ENCODE measurements at places on chromosomes 6 and 20.
A peak's percentile ranks its signal among the peaks of the same experiment; 100 is the strongest.

DNA sequence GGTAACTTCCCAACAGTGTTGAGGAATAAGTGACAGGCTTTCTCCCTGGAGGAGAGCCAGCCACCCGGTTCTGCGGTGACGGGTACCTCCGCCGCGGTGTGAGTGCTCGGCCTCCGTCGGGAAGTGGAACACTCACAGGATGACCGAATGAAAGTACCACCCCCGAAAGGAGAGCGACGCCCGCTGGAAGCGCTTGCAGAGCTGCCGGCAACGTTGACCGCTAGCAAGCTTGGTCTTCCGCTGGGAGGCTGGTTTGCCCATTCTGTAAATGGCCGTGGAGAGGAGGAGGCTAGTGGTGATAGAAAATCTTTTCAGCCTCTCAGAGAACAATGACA lies 614 bp upstream of the TMEM242 start:
- no peak for DNase-seq

DNA sequence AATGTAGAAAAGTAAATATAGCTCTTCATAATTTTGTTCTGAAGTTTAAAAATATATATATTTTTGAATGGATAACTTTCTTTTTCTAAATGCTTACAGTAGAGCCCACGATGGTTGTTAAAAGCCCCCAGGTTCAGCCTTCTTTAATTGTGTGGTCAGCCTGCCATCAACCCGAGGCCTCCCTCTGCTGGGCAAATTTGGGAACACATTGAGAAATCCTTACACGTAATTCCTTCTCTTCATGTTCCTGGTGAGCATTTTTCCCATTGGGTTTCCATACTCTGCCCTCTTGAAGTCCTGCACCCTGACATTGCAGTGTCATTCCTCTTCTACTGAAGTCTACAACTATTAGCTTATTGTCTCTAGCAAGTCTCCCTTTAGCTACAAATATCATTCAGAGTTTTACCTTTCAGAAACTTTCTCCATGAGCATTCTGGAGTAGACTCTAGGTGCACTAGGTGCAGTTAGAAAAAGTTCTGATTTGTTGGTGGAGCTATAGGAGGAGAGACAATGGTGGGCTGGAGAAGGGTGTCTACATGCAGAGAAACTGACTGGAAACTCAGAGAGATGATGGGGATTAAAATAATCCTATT lies 40.6 kb downstream of the TRIM38 start:
- no peak for DNase-seq

DNA sequence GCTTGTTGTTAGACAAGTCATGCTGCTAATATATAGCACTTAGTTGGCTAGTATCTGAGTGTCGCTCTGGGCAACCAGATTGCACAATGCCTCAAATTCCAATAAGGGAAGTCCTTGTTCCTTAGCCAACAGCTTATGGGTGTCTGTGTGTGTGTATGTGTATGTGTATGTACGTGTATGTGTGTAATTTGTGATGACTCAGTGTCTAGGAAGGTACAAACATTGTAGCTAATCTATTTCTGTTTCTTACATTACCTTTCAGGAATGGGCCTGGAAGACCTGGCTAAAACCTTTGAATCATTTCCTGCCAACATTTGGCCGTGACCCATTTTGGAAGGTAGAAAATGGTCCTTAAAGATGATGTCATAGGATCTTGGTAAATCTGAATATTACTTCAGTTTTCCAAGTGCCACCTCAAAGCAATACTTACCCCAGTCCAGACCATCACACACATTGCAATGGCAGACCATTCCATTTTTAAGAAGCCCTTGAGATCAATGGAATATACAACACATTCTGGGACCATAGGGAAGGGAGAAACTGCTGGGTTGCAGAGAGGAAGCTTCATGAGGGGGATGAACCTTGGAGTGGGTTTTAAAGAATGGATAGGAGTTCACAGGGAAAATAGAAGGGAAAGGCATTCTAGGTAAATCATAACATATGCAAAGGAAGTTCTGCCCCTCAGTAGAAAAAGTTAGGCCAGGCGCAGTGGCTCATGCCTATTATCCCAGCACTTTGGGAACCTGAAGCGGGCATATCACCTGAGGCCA lies 25.1 kb downstream of the NEDD9 start:
- DNase-seq: no peak

DNA sequence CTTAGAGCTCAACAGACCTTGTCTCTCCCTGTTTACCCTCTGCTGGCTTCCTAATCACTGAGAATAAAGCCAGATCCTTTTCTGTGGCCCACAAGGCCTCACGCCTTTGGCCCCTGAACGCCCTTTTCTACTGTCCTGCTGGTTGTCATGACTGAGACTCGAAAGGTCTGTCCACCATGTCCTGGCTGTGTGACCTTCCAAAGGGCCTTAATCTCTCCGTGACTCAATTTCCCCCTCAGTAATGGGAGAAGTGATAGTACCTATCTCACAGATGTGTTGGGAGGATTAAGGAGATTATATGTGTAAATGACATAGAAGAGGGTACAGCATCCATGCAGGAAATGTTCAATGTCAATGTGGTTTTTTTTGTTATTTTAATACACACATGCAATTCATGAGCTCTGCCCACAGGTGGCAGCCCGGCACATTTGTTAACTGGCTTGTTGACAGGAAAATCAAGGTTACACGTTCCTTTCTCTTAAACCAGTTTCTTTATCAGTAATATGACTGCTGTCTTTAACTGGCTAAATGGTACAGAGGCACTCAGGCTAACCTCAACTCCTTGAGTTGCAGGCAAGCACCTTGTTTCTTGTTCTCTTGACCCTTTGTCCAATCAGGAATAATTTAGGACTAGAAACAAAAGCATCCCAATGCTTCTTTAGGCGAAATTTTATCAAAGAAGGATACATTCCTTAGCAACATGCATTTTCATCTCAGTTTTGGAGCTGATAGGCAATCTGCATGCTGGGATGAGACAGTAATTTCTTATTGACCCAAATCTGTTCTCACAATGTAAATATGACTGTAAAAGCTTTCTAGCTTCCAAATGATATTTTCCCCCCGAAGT lies 16.6 kb downstream of the SLC22A1 start:
- DNase-seq: no peak

- no peak for DNase-seq
Observed at GRCh38 chr6:162825597-162825996, 97.8 kb downstream of the PACRG start.

GRCh38 chr6:70652216-70652615 lies 15.5 kb upstream of the SMAP1 start:
- DNase-seq: no peak

- no peak for DNase-seq
Observed at GRCh38 chr6:135939208-135939591, 87.7 kb downstream of the PDE7B start.

DNA sequence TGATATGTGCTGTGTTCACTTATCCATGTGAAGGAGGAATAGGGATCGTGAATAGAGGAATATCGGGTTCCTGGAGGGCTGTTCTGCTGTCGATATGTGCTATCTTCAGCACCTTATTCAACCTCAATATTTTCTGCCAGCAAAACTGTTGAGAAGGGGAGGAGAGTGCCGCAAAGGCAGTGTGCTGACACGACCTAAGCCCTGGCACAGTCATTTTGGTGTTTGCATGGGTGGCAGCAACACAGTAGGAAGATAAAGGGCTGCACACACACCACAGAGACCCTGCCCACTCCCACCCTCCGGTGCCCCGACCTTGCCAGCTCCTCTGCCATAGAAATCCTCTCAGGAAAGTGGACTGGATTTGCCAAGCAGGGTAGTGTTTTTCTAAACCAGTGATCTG lies 47.0 kb downstream of the ZDHHC14 start:
- DNase-seq: no peak

DNA sequence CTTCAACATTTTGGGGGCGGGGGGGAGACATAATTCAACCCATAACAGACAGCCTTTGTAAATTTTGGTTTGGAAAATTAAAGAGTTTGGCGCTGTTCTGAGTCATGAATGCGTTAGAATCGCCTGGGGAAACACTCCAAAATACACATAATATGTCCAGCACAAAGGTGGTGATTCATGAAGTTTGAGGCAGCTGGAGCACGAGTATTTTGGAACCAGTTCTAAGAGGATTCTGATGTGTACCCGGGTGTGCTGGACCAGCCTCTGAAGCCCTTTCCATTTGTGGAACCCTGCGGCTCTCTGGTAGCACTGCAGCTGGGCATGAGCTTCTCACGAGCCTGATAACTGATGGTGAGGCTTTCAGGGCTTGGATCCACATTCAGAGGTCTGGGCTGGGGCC lies 4.7 kb downstream of the GMPR start:
- no peak for DNase-seq

GRCh38 chr20:58646257-58646656 lies 4.8 kb upstream of the STX16 start:
- no peak for DNase-seq

DNA sequence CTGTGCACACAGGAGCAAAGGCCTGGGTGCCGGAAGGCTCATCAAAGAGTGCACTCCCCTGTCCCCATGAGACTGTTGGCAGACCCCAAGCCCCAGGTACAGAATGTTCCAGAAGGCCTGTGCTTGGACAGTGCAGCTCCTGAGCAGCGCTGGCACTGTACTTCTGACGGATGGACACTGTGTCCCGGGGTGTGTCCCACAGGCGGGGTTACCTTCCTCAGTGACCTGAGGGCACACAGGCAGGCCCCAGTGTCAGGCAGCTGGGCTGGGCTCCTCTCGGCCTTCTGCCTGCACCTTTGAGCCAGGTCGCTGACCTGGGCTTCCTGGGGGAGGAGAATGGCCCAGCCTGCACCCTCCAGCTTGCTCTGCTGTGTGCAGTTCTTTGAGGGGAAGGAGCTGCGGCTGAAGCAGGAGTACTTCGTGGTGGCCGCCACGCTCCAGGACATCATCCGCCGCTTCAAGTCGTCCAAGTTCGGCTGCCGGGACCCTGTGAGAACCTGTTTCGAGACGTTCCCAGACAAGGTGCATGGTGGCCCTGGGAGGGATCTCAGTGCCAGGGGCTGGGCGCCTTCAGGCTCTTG lies 30.1 kb downstream of the PYGB start:
- no peak for DNase-seq

- DNase-seq: no peak
Observed at GRCh38 chr6:135831016-135831415, 20.5 kb upstream of the PDE7B start.

- no peak for DNase-seq
Observed at GRCh38 chr6:28489366-28490204, 26.0 kb downstream of the GPX6 start.

GRCh38 chr6:63154535-63154934 lies 56.7 kb upstream of the FKBP1C start:
- no peak for DNase-seq

GRCh38 chr6:79084693-79085092 lies 6.6 kb upstream of the PHIP start:
- no peak for DNase-seq

- DNase-seq: no peak
Observed at GRCh38 chr6:7787137-7787608, 61.3 kb downstream of the BMP6 start.

DNA sequence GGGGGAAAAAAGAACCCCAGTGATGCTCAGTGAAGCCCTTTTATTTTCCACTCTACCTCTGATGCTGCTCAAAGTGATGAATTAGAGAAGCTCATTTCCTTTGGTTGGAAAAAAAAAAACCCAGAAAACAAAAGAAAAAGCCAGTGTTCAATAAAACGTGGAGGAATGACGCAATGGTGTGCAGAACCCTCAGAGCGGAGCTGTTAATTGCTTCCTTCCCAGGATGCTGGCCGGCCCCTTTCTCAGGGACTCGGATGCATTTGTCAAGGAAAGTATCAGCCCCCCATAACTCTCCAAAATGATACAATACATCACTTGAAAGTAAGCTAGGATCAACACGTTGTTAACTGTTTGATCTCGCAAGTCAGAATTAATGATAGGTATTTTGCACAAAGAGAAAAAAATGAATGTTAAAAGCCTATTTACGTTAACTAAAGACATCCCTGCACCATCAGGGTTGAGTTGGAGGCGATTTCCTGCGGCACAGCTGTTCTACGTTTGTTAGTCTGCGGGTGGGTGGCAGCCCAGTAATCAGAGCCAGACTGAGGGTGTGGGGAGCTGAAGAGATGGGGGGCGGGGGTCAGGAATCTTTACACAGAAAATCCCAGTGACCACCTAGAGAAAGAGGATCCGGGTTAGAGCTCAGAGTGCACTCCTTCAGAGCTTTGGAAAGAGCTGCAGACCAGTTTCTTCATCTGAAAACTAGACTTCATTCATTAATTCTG lies 132.4 kb downstream of the BMP7 start:
- no peak for DNase-seq

- DNase-seq: no peak
Observed at GRCh38 chr20:41180599-41181333, 43.4 kb downstream of the PLCG1 start.

DNA sequence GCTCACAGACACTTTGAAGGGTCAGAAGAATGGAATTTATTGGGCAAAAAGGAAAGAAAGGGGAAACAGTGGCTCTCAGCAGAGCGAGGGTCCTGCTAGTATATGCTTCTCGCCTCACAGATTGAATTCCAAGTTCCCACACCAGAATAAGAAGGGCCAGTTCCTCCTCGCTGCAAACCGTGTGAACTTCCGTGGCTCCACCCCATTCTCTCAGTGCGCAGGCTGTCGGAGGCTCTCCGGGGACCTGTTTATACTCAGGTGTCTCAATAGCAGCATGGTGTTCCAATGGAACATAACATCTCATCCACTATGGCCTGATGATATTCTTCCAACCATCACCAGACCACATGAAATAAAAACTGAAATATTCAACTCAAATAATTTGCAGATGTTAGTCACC lies 4.6 kb downstream of the SAMD3 start:
- DNase-seq: no peak

- DNase-seq: no peak
Observed at GRCh38 chr20:50610212-50610718, 81.1 kb downstream of the RIPOR3 start.

GRCh38 chr6:25004357-25004756 lies 68.6 kb upstream of the RIPOR2 start:
- DNase-seq: no peak

- DNase-seq: no peak
Observed at GRCh38 chr6:29945281-29945820, 3.0 kb downstream of the HLA-A start.

DNA sequence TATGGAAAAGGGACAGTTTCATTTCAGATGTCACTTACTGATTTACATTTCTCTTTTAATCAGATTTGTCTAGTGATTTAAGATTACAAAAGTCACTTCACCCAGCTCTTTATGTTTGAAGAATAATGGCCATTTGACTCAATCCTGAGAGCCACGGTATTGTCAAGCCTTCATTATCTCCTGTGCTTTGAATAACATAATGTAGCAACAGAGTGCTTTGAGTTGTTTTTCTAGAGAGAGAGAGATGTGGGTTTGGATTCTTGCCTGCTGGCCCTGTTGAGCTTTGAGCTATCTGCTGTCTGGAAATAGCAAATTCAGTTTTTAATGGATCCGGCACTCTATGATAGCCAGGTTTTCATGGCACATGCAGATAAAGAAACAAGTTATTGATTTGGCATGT lies 478.4 kb upstream of the SOX4 start:
- peak; percentile 50 for DNase-seq

- DNase-seq: no peak
Observed at GRCh38 chr20:48714764-48715163, 113.0 kb downstream of the PREX1 start.

- DNase-seq: no peak
Observed at GRCh38 chr6:105041880-105042279, 85.0 kb downstream of the LIN28B start.
